Gastrocnemius medialis (tissue), 4 donors: ENCODE measurements at places on chromosomes 16 and 17. TPM values are rescaled to one million over a fixed set of nuclear protein-coding genes. Genes with fewer than 3 reads are reported as not detected.

Gene CCL17
- total RNA-seq, result not detected

Gene NME2
- 568 TPM for total RNA-seq

Gene TMEM238L
- not detected for total RNA-seq

Gene KRT40
- not detected for total RNA-seq

Gene SSTR5
- total RNA-seq, result 1.3 TPM

Gene GLIS2
- total RNA-seq, result not detected

Gene MT3
- not detected for total RNA-seq

Gene HBQ1
- not detected for total RNA-seq
